Naive thymus-derived CD8-positive, alpha-beta T cell (primary cell): ENCODE measurements at places on chromosomes 1 and 21.
A peak's percentile ranks its signal among the peaks of the same experiment; 100 is the strongest.

DNA sequence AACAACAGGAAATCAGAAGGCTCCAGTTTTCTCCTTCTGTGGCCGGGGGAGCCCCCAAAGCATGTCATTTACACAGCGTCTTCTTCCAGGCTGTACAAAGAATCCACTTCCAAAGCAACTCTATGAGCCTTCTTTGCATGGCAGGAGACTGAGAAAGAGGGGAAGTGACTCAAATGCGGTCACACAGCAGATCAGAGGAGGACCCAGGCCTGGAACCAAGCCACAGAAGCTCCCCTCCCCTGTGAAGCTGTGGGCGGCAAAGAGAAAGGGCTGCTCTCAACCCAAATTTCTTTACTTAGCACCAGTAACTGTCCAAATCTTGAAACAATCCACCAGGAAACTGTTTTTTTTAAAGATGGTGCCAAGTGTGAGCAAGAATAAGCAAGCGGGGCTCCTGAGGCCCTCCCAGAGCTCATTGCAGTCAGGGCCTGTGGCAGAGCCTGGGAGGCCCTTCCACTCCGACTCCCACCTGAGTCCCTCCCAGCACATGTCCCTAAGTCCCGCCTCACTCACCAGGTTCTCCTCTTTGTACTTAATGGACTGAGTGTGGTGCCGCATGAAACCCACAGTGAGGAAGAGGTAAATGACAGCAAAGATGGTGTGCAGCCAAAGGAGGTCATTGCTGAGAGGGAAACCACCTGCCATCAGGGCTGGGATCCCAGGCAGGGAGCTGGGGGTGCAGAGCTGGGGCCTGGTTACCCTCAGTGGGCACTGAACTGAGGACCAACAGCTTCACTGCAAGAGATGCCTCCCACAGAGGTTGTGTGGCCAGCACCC, 15.9 kb downstream of the TMEM63A start:
- DNase-seq, result peak; percentile 76

DNA sequence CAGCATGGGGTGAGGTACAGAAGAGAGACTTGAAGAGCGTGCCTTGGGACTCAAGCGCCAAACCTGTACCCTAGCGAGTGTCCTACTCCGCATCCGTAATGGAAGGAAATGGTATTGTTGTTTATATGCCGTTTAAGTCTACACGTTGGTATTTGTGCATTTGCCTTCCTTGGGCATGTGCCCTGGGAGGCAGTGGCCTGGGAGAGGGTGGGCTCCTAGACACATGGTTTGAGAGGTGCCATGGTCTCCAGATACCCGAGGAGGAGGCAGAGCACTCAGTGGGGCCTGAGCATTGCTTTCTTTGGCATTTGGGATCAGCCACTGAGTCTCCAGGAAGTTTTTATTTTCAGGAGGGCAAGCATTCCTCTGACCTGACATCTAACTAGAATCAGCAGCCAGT, 6.5 kb downstream of the ZNF672 start:
- DNase-seq, result no peak

GRCh38 chr1:174398246-174398645, 49.5 kb upstream of the GPR52 start:
- DNase-seq, result no peak

GRCh38 chr1:232033285-232033684, 406.7 kb downstream of the DISC1 start:
- DNase-seq, result no peak

- DNase-seq, result no peak
Measured at GRCh38 chr1:64975127-64975526, 8.8 kb upstream of the JAK1 start.

DNA sequence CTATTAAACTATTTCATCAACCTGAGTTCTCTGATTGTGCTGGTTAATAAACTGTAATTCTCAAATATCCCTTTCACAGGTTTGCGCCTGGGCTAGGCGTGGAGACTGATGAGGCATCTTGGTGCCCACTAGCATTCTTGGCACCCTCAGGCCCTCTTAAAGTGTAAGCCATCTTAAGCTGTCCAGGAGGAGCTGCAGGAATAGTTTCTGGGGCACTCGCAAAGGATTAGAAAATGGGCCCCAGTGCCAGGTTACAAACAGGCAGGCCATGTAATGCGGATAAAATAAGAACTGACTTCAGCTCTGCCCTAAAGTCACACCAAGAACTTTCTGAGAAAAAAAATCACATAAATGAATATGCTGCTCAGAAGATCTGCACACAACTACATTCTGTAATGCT, 1.1 kb downstream of the CASQ2 start:
- no peak for DNase-seq

DNA sequence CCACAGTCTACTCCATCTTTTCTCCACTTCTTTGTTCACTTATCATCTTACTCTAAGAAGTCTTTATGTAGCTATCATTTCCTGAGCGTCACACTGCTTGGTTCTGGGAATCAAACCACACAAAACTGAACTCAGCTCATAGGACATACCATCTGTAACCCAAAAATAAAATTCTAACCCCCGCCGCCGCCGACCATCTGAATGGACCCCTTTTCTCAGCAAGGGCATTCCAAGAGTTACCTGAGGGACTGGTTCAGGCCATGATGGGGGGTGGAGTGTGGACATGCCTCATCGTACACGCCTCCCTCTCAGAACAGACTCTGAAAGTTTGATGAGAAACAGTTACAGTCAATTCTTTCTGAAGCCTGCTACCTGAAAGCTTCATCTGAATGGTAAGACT, 12.6 kb upstream of the CHI3L2 start:
- peak; percentile 45 for DNase-seq
